ENCODE measurements at places on chromosomes 16 and 17. TPM values are rescaled to one million over a fixed set of nuclear protein-coding genes. Genes with fewer than 3 reads are reported as not detected.

DNA sequence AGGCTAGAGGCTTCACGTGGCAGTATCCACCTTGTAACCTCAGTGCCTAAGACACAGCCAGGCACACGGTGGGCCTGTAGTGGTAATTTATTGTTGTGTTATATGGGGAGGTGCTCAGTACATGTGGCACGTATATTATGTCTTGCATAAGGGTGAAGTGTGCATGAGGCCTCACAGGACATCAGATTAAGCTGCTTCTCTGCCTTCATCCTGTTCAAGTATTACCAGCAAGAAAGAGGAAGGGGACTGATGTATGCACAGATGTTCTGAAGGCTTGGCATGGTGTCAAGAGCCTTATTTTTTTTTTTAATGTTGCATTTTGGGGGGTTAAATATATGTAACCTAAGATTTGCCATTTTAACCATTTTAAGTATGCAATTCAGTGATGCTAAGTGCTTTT is 71.6 kb downstream of the ABCC1 start:
- DNase-seq, result no peak

GRCh38 chr17:11612956-11613355 is 14.7 kb downstream of the DNAH9 start:
- DNase-seq, result no peak

The C16orf46 gene
- total RNA-seq, result not detected

The WBP2 gene
- total RNA-seq, result 49.1 TPM

All from omental fat pad (tissue), 4 donors.